Natural killer cell treated with Interleukin-12 subunit alpha and Interleukin-12 subunit beta and Interleukin-15 and Interleukin-18, amount 100 ng/mL, for 72 hours (primary cell): ENCODE measurements at places on chromosomes 1 and 21.

DNA sequence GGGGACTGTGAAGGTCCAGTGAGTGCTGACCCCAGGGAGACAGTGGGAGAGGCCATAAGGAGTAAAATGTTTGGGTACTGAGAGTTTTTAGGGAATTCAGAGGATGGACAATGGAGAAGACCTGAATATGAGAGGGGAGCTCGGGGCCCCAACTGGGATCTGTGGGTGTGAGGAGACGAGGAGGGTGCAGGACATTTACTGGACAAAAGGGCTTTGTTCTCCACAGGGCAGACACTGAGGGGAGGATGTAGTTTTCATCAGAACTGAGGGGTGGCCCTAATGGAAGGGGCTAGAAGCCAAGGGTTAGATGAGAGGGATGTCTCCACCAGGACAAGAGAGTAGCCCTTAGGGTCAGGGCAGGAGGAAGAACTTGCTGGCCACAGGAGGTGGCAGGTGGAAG, 30.0 kb downstream of the TMCC2 start:
- DNase-seq: no peak

- DNase-seq: no peak
These were observed 80.3 kb downstream of the DIRAS3 start for GRCh38 chr1:67970088-67970487.

DNA sequence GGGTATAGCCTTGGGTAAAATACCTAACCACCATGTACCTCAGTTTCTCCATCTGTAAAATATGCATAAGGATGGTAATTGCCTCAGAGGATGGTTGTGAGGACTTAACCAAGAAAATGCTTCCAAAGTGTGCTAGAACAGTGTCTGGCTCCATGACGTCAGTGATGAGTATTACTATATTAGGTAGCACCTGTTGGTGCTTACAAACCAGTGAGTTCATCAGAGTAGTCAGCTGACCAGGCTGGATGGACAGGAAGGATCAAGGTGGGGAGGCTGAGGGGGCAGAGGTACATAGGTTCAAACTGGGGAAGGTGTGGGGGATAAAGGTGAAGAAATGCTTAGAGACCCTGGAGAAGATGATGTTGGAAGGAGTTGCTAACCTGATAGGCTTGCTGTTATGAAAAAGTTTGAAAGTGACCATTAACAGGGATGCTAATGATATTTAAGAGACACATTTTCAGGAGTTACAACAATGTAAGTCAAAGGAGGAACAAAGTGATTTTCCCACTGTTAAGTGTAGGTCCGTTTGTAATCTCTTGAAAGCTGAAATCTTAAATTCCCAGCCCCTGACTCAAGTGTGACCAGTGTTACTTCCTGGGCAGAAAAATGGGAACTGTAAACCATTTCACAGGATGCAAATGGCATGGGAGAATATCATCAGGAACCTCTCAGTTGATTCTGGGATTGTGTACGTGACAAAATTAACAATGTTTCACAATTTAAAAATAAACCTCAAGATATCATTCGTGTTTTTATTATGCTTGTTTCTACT, 4.4 kb downstream of the NTPCR start:
- no peak for DNase-seq

DNA sequence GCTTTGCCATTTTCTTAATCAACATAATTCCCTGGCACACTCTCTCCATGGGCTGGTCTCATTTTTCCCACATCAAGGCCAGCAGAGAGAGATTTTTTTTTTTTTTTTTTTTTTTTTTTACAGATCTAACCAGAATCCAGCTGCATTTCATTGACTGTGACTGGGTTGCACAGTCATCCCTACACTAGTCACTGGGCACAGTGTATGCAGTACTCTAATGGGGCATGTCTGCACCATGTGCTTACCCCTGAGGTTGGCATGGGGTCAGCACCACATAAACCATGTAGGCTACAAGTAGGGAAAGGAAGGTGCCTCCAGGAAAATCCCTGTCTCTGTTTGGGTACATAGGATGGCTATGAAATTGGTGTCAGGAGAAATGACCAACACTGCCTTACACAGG, 64.1 kb upstream of the LRP8 start:
- no peak for DNase-seq
